ENCODE measurements at places on chromosomes 2 and 18. TPM values are rescaled to one million over a fixed set of nuclear protein-coding genes. Genes with fewer than 3 reads are reported as not detected.

DNA sequence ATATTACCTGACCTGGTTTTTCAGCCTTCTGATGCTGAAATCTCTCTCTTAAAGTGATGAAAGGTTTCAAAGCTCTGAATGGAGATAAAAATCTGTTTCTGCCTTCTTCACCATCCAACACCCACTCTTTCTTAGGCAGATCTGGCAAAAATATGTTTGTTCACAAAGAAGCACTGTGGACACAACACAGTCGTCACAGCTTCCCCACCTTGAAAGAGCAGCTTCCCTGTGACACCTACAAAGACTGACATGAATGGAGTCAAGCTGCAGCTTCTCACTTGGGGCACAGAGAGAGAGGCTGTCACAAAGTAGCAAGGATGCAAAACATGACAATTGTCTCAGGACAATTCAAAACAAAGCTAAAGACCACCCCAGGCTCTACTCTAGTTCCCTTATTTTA is 86.5 kb downstream of the ICOS start:
- H3K27me3 ChIP-seq: no peaks in the 10 kb centered on the region
- no peak overlapping the region for H3K27ac ChIP-seq
- DNase-seq: no peak
- no peak overlapping the region for H3K4me3 ChIP-seq
- H3K36me3 ChIP-seq: no peaks in the 10 kb centered on the region

DNA sequence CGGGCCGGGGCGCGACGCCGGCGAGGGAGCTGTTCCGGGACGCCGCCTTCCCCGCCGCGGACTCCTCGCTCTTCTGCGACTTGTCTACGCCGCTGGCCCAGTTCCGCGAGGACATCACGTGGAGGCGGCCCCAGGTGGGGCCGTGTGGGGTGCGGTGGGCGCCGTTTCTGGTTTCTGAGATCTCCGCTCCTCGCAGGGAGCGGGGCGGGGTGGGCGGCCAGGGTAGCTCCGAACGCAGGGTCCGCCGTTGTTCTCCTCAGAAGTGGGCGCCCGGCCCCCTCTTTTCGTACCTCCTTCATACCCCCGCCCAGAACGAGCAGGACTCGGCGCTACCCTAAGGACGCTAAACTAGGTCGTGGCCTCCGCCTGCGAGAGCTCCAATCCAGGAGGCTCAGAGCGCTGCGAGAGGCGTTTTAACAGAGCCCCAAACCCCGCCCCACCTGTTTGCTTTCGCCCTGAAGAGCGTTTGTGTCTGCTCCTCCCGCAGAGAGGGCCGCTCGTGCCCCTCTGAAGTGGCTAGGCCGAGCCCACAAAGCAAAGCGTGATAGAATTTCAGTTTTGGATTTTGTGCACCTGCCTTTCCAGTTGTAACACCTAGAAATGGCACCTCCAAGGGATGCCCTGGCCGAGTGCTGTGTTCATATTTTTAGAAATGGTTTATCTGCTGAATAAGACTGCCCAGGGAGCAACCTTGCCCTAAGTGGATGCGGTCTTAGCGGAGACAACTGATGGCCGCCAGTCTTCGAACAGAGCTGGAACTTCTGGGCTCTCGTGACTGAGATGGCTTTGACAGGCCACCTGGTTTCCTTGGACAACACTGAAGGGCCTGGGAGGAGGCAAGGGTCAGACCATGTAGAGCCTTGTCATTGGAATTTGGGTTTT is 626 bp downstream of the CAPN10 start:
- no peak for DNase-seq
- H3K27me3 ChIP-seq: no peaks in the 10 kb centered on the region
- H3K36me3 ChIP-seq: peaks cover 9% of the 10 kb centered on the region
- H3K27ac ChIP-seq: peak overlapping the region; percentile 97

RAX gene
- total RNA-seq: not detected

CHST9 gene
- total RNA-seq: 1.3 TPM

DNA sequence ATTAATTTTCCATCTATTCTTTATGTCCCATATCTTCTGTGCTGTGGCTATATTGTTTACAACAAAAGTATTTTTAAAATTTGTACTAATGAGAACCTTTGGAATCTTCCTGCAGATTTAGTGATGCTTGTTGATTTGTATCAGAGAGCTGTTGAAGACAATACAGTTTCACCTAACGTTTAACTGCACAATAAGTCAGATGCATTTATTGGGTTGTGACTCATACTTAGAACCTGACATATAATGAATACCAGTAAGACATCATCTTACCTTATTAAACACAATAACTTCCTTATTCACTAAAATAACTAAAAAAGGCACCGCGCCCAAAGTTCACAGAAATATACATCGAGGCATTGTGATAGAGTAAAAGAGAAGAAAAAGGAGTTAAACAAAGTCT is 43.8 kb upstream of the IL1R1 start:
- no peak for DNase-seq
- H3K4me3 ChIP-seq: no peak overlapping the region
- H3K27ac ChIP-seq: no peak overlapping the region
- H3K36me3 ChIP-seq: no peaks in the 10 kb centered on the region

DNA sequence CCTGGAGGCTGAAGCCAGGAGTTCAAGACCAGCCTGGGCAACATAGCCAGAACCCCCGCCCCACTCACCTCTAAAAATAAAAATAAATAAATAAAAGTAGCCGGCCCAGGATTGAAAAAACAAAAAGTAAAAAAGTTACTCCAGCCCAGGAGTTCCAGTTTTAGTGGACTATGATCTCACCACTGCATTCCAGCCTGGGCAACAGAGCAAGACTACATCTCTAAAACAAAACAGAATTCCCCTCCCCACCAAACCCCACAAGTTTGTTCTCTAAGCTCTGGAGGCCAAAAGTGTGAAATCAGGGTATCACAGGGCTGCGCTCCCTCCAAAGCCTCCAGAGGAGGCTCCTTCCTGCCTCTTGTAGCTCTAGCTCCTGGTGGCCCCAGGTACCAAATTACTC is 1.7 kb downstream of the D2HGDH start:
- H3K27ac ChIP-seq: no peak overlapping the region
- H3K4me3 ChIP-seq: no peak overlapping the region
- no peaks in the 10 kb centered on the region for H3K36me3 ChIP-seq
- H3K4me1 ChIP-seq: peaks cover 13% of the 10 kb centered on the region
- no peak for DNase-seq
- no peaks in the 10 kb centered on the region for H3K27me3 ChIP-seq

HOXD9 gene
- 0.44 TPM for total RNA-seq

DNA sequence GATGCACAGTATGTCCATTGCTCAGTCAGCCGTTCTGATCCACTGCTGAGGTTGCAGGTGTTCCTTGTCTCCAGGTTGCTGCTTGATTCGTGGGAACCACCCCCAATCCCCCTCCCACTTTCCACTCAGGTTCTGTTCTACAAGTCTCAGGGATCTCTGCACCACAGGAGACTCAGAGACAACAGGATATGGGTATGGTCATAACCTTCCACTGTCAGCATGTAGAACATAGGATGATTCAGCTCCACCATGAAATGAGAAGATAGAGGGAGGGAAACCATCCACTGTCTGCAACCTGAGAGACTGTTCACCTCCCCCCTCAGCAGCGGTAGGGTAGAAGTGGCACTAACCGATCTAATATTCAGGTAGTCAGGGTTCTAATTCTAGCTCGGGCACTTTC is 19.0 kb upstream of the KLF7 start:
- H3K27me3 ChIP-seq: no peaks in the 10 kb centered on the region
- H3K27ac ChIP-seq: no peak overlapping the region
- no peaks in the 10 kb centered on the region for H3K36me3 ChIP-seq

DNA sequence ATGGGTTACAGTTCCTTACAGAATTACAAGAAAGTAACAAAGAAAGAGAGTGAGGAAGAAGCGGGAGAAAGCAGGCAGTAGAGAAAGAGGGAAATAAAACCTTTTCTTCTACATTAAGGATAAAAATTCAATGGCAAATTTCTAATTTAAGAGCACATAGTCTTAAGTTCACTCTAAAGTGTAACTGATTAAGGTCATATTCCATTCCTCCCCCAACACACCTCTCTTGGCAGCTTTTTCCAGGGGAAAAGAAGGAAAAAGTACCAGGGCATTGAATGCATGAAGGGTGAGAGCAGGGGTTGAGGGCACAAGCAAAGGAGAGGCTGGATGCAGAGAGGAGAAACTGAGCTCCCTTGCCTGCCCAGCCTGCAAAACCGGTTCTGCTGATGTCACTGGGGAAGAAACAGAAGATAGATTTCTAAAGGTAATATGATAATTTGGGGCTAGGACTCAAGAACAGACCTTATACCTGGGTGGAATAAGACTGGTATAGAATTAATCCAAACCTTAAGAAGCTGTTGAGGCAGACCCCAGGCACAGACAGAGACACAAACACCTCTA is 4.6 kb downstream of the ACMSD start:
- no peaks in the 10 kb centered on the region for H3K27me3 ChIP-seq
- no peak overlapping the region for H3K4me3 ChIP-seq
- no peak for DNase-seq
- H3K36me3 ChIP-seq: no peaks in the 10 kb centered on the region

GRCh38 chr2:45554073-45554741 is 56.9 kb downstream of the SRBD1 start:
- no peak overlapping the region for H3K4me3 ChIP-seq
- DNase-seq: no peak
- H3K27me3 ChIP-seq: no peaks in the 10 kb centered on the region
- no peaks in the 10 kb centered on the region for H3K36me3 ChIP-seq
- no peak overlapping the region for H3K27ac ChIP-seq

- no peak for DNase-seq
- H3K27me3 ChIP-seq: no peaks in the 10 kb centered on the region
- H3K4me1 ChIP-seq: no peaks in the 10 kb centered on the region
- H3K27ac ChIP-seq: no peak overlapping the region
Measured at GRCh38 chr2:18506883-18507509, 53.5 kb downstream of the RDH14 start.
